ENCODE measurements at places on chromosomes 7 and 10.

DNA sequence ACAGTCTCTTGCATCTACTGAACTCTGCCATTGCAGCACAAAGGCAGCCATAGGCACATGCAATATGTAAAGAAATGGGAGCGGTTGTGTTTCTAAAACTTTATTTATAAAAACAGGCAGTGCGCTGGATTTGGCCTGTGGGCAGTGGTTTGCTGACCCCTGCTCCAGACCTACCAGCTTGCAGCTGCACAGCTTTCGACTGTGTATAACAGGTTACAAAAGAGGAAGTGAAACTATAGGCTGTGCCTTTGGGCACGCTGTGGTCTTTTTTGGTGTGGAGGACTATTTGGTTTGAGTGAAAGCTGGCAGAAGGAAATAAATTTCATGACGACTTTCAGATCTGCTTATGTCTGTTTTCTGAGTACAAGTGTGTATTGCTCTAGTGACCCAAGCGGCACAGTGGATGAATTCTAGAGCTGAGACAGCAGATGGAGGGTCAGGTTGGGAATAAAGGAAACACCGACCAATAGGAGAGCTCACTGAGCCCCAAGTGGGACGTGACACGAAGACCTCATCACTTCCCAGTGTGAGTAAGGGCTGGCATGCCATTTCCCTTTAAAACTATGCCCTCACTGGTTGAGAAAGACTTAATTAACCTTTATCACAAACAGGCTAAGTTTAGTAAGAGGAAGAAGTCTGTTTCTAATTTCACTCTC lies 152.7 kb downstream of the ANK3 start:
- DNase-seq = no peak

GRCh38 chr7:2484868-2485267 lies 8.7 kb upstream of the GRIFIN start:
- no peak for DNase-seq

DNA sequence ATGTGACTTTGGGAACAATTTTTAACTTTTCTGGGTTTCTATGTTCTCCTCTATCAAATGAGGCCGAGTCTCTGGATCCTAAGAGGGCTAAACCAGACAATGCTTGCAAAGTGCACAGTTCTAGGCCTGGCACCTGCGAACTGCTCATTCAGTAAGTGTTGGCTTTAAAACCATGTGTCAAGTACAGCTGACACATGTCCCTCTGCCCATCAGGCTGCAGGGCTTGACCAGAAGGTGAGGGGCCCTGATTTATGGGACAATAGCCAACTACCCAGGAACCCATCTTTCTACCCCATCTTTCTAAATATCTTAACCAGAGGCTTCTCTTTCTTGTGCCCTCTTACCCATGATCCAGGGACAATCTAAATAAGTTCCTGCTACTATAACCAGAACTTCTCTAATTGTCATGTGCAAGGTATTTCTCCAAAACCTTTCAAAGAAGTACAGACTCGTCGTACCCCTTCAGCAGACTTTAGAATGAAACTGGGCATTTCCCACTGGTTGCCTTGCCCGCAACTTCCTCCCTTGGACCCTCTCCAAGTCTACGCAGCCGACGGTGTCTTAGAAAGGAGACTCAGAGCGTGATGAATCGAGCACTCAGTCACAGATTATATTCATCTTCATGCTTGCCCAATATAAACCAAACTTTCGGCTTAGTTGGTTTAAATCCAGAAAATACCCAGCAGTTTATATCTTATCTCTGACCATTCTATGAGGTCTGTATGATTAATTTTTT lies 69.8 kb upstream of the STEAP1B start:
- no peak for DNase-seq

- no peak for DNase-seq
Measured at GRCh38 chr10:9060314-9060713, 1005.8 kb downstream of the GATA3 start.

- DNase-seq = no peak
Measured at GRCh38 chr7:29359482-29360093, 165.0 kb downstream of the CHN2 start.

Measured in WTC11 (cell line).